ENCODE measurements at places on chromosomes 3 and 15. TPM values are rescaled to one million over a fixed set of nuclear protein-coding genes. Genes with fewer than 3 reads are reported as not detected.

GRCh38 chr15:40412095-40412759, 6.6 kb downstream of the IVD start:
- DNase-seq, result no peak

DNA sequence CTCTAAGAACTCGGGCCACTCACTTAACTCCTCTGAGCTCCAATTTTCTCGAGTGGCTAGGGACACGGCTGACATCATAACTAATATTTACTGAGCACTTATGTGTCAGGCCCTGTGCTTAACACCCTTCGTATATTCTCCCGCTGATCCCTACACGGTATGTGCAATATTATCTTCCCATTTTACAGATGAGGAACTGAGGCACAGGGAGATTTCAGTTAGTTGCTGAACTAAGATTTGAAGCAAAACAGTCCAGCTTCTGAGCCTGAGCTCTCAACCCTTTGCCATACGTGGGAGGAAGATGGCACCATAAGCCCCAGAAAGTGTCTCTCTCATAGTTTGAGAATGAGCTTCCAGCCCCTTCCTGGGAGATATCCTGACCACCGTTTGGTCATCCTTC, 19.6 kb downstream of the FAH start:
- no peak for DNase-seq

DNA sequence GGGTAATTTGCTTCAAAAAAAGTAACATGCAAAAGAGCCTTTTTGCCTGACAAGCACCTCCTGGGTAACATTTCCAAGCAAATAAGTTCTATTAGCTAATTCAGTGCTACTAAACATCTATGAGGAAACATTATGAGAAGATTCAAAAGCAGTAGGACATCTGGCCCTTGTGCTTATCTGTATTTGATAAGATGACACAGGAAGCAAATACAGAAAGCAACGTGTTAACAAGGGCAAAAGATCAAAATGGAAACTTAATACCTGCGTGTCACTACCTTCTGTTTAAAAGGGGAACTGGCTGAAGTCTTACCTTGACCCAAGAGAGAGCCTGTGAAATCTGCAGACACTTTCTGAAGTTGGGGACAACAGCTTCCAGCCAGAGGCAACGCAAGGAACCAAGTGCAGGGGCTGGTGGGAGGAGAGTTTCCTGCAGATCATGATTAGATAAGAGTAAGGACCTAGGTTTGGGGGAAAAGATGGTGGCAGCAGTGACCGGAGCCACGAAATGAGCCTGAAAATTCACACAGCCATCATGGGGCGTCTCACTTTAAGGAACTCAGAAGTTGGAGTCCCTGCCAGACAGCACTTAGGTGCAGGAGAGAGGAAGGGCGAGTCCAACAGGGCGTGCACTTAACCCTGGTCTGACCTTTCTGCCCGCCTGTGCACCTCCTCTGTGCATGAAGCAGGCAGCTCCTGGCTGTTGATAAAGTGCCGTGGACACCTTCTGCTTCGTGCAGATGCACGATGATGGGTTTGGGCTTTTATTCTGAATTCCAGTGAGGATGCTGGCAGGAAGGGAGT, 153.6 kb upstream of the BHLHE40 start:
- DNase-seq, result no peak

DNA sequence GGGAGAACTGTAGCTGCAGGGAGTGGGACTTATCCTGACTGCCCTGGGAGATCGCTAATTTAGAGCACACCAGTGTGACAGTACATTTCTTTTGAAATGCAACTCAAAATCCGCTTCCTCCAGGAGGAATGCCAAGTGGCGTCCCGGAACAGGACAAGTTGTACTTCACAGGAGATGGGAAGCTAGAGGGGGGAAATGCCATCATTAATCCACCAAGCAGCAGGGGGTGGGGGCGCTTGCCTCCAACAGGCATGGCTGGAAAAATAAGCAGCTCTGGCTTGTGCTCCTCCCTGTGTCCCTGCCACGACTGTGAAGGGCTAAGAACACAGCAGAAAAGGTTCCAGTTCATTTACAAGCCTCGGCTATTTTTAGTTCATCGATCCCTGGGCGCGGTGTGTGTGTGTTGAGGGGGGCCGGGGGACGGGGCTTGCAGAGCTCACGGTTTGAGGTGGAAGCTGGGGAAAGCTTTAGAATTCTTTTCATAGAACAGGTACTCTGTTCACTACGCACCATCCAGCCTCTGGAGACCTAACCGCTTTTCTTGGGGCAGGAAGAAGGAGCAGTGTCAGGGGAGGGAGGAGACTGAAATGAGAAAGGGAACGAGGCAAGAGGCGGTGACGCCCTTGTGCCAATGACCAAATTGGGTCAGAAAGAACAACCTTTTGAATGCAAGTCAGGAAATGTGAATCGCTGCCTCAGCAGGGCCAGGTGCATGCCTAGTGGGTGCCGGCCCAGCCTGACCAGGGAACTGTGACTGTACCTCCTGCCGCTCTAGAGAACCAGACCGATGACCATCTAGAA, 51.8 kb upstream of the DGKG start:
- peak; percentile 81 for DNase-seq

- no peak for DNase-seq
Measured at GRCh38 chr3:194279101-194279500, 72.0 kb downstream of the CPN2 start.

DNA sequence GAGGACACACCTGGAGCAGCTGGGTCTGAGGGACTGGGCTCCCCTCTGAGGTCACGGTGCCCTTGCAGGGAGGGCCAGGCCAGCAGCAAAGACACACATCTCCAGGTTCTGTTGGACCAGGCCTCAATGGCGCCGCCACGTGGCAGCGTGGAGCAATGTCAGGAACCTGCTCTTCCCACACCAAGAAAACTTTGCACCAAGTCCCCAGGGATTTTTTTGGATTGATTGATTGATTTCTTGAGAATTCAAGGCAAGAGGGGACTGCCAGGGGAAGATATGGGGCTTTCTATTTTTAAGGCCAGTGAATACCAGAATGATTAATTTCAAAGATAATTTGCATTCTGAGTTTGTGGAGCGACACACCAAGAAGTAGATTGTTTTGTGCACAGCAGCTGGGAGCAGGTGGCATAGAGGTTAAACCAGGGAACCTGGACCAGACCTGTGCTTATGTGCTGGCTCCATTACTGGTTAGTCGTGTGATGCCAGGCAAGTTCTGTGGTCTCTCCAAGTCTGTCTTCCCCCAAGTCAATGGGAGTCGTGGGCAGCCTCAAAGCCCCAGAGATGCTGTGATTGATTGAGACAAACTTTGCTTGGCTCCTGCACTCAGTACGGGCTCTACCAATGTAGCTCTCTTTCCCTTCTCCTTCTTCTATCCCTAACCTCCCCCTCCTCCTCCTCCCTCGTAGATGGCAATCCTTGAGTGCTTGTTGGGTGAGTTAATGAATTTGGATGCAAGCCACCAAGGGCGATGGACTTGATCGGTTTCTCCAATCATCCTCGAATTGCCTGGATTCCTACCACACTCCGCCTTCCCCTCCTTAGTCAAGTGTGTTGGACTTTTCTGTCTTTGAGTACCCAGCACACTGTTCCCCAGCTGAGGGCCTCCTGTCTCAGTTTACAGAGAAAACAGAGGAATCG, 96.2 kb upstream of the TRPM1 start:
- DNase-seq, result no peak

DNA sequence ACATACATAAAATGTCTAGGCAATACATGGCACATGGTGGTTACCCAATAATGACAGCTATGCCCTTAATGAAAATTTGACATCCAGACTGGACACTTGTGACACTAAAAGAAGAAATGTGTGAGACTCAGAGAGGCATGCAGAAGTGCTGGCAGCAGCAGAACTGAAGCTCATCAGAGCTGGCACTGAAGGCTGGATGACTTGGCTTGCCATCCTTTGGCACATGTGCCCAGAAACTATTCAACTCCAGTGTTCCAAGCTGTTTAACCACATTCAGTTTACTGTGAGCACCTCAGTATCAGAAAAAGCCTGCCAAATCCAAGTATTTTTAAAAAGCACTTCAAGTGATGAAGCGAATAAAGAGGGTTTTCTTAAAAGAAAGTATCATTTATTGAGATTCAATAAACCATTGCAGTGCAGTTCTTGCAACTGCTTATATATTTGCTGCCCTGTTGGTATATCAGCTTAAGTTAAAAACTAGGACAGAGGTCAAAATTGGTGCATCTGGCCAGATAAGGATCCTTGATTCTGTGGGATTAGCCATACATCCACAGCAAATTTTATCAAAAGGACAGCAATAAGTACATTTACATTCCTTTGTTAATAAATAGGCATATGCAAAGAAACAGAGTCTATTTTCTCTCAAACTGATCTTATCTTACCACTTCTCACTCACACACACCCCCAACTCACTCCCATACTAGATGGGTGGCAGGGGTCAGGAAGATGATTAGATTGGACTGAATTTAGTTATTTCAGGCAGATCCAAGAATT, 15.8 kb downstream of the IGSF11 start:
- DNase-seq, result no peak

DNA sequence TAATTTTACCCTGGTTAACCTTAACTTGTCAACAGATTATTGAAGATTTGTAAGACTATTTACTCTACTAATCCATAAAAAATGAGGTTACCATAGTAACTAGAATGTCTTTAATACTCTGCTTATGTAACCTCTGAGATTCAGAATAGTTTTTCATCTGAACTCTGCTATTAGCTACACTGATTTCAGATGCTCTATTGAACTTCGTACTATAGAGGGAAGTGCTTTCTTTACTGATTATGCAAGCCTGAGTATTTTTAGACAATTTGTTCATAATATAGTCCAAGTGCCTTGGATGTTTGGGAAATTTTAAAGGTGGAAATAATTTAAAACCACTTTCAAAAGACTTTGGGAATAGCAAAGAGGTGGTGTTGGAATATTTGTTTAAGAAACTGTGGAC, 107.9 kb upstream of the GBE1 start:
- no peak for DNase-seq

DNA sequence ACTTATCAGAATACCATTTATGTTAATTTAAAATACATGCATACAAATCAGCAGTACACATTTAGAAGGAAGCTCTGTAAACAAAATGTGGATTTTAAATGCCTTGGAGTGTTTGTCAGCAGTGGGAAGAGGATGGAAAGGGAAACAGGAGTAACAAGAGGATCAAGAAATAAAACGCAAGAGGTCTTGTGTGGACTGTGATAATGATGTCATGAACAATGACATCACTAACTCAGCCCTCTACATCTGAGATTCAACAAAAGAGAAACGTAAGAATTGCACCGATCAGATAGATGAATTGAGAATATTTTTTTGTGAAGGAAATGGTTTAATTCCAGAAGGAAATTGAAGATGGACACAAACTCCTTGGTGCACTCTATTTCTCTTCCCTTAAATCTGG, 44.0 kb upstream of the CNOT10 start:
- DNase-seq, result no peak

DNA sequence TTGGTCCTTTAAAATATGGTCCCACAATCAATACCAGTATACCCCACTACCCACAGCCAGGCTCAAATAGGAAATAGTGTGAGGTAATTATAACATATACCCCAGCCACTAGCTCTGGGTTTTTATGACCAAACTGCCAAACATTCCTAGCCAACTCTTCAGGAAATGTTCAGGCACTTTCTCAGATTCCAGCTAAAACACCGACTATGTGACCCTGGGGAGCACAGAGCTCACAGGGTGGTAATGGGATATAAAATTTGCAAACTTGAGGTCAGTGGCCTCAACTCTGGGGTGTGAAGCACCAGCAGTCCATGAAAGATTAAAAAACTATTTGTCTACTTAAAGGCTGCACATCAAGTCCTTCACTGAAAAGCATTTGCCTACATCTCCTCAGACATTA, 12.9 kb downstream of the FBN1 start:
- DNase-seq, result no peak

DNA sequence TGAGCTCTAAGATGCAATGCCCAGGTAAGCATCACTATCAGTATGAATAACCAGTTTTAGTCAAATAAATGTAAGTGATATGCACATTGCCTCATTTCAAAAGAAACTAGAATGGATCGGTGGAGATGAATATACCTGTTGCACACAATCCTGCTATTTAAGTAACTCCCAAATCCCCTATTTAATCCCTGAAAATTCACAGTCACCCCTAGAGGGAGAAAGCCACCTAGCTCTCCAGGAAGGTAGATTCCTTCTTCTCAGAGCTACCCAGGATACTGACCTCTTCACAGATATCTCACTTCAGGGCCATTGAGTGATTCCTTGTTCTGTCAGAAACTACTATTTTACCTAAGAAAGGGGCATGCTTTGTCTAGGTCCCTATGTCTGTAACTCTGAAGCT, 11.7 kb downstream of the LSAMP start:
- no peak for DNase-seq

- DNase-seq, result no peak
Measured at GRCh38 chr3:68953816-68954444, 21.6 kb upstream of the TAFA4 start.

DNA sequence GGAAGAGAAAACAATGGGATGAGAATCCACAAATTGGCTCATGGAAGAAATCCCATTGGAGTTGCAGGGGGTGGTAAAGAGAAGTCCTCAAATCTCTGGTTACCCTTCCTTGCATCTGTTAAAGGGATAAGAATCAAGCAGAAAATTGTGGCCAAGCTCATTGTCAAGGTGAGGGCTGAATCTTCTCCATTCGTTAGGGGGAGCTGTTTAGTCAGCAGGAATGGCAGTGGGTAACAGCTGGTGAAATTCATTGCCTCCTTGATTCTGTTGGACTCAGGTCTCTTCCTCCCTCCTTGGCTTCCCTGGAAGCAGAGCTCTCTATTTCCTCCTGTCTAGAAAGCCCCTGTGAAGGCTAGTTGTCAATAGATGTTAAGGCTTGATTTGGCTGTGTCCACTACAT, 343.1 kb upstream of the SEMA6D start:
- no peak for DNase-seq

DNA sequence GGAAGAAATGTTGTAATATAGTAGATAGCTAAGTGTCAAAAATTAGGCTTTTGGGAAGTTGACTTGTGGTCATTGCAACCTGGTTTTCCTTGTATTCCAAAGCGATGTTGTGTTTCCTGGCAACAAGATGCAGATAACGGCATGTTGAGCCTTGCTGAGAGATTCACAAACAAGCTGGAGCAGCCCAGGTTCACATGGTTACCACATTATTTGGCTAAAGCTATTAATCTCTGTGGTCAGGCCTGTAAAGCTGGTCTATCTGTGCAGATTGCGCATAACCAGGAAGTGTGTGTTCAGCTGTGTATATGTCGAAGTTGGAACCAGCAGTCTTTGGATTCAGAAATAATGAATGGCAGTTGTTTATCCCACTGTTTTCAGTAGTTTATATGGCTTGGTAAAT, 6.6 kb downstream of the TIPARP start:
- DNase-seq, result peak; percentile 84

DNA sequence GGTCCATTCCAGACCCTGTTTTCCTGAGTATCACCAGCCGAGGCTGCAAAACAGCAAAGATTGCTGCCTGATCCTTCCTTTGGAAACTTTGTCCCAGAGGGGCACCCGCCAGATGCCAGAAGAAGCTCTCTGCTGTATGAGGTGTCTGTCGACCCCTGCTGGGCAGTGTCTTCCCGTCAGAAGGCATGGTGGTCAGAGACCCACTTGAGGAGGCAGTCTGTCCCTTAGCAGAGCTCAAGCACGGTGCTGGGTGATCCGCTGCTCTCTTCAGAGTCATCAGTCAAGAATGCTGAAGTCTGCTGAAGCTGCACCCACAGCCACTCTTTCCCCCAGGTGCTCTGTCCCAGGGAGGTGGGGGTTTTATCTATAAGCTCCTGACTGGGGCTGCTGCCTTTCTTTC, 1121.2 kb downstream of the NSUN3 start:
- DNase-seq, result no peak

The ROPN1 gene
- not detected for total RNA-seq

The GOLGA6L9 gene
- 7.9 TPM for total RNA-seq

The EPM2AIP1 gene
- 35.4 TPM for total RNA-seq

The UBA7 gene
- total RNA-seq, result 162 TPM

The TIMP4 gene
- total RNA-seq, result 16.5 TPM

All from ureter (tissue), 1 donor.